ENCODE measurements at places on chromosomes 4 and X.

DNA sequence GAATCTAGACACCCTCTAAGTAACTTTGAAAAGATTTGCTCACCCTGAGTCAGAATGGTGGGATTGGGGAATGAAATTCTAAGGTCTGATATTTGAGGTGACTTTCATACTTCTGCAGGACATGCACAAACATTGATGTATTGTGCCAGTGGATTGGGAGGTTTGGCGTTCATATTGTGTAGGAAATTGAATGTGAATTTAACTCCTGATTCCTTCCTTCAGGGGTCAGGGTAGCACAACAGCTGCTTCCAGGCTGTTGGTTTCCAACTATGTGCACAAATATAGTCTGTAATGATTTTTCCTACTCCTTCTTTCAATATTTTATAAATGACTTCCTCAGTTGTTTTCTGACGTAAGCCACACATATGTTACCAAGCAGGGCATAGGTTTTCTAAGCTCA, 3.1 kb downstream of the IL1RAPL1 start:
- no peak for DNase-seq

GRCh38 chr4:114728426-114728825, 129.8 kb downstream of the UGT8 start:
- no peak for DNase-seq

DNA sequence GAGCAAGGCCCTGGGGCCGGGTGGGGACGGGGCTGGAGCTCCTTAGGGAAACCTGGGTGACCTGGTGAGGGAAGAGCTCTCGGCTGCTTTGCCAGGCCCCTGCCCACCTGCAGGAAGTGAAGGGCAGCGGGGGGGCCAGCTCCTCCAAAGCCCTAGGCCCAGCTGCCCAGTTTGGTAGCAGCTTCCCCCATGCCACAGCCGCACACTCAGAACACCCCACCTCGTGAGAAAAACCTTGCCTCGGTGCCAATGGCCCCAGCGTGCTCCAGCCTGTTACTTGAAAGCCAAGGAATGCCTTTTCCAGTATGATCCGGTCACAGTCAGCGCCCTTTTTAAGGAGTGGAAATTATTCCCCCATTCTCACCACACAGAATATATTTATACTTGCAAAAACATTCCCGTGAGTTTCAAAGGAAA, 38.3 kb downstream of the ACOX3 start:
- DNase-seq, result no peak

DNA sequence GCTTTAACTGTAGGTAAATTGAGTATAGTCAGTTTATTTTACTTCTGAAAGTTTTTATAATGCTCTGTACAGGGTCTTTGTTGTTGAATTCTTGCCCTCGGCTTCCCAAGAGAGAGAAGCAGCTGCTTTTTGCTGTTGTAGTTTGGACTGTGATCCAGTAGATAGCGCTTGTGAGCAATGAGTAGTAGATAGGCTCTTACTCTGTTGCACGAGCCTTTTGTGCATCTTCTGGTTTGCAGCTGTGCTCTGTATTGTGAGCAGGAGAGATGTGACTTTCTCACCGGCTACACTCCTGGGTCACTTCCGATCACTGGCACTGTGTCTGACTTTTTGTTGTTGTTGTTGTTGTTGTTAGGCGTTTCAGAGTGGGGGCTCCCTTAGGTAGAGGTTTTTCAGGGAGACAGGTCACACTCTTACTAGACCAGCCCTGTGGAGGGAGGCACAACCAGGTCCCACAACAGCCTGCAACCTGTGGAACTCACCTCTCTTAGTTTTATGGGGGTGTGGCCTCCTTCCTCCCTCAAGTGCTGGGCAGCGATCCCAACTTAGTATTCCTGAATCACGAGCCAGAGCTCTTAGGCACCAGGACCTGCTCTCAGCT, 822.1 kb upstream of the GALNTL6 start:
- DNase-seq, result peak; percentile 1

- no peak for DNase-seq
Measured at GRCh38 chrX:150587585-150588503, 19.4 kb downstream of the MTM1 start.

DNA sequence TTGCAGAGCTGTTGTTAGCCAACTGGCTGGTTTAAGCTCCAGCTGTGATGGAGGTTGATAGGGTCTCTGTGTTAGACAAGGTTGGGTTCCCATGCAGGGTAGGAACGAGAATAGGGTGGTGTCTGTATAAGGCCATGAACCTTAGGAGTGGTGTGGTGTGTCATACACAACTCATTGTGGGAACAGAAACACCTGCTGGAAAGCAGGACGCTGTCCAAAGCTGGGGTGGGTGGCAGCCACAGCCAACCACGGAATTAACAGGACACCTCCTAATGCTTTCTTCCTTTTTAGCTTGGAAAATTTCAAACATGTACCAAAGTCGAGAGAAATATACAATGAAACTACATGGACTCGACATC, 94.4 kb downstream of the ARHGAP10 start:
- no peak for DNase-seq

DNA sequence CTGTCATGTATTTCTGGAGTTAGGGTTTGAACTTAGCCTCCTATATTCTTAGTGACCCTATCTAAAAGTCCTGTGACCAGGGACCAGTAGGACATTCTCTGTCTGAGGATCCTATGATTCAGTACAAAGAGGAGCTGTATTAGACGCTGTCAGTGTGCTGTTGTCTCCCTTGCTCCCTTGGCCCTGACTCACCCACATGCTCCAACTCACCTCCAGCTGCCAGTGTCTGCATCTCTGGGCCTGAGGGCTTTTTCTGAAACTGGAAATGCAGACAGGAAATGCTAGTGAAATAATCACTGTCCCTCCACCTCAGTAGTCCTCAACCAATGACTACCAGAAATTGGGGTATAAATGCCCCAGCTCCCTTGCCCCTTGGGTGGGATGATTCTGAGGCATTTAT, 535.3 kb upstream of the RPS6KA3 start:
- DNase-seq, result no peak

DNA sequence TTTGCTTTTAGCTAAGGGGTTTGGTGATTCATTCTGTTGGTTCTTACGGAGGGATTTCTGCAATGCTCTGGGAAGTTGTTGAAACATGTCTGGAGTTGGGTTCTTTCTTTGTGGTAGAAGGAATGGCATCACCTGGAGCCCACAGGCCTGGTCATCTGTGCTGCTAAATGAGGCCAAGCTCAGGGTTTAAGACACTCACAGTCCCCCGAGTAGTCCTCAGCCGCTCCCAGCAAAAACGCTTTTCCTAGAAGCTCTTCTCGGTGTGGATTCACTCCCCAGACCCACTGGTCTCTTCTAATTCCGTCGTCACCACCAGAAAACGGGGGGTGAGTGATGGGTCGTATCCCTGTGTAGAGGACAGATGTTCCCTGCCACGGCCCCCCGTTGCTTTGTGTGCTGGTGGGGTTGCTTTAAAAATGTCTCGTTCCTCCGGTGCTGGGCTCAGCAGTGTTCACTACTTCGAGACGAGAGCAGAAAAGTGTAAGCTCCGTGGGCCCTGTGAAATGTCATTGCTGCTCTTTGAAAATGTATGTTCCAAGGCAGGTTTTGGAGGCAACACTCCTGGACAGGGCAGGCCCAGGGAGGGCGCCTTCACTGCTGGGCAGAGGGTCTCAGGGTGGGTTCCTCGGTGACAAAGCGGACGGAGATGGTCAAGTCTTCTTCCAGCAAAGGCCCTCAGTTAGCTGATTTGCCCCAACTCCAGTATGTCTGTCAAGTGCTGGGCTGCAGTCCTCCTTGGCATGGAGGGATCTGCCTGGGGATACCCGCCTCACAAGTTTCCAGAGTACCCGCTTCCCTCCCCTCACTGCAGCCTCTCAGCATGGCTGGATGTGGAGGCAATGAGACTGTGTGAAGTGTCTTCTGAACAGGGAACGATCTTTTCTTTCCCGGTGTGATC, 37.3 kb downstream of the PSAPL1 start:
- DNase-seq, result no peak

GRCh38 chr4:83382850-83383249, 48.2 kb upstream of the HPSE start:
- DNase-seq, result no peak

DNA sequence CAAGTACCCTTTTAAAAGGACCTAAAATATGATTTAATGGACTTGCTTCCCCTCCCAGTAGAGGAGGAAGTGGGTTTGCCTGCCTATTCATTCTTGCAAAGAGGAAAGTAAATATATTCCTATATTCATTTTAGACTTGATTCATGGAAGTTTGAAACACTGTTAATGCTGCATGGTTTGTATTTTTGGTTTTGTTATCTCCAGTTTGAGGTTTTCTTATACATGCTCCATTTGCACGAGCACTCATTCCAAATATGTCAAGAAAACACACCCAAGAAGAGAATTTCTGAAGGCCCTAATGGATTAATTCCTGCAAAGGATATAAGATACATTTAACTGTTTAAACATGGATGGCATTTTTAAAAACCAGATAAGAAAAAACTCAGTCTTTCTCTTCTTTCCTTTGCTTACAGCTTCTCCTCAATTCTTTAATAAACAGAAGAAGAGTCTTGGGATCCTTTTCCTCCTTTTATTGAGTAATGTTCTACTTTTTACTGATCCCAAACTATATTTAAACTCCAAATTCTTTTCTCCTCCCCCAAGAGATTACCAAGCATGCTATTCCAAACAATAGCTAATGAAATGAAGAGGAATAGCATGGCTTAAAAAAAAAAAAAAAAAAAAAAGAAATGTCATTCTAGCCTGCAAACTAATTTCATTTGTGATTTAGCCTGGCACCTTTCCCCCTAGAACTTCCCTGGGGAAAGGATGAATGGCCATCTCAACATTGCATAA, 54.6 kb upstream of the LDB2 start:
- DNase-seq, result no peak

GRCh38 chr4:100754751-100755150, 236.9 kb upstream of the EMCN start:
- DNase-seq, result no peak

GRCh38 chr4:8687083-8687482, 94.5 kb downstream of the CPZ start:
- no peak for DNase-seq

DNA sequence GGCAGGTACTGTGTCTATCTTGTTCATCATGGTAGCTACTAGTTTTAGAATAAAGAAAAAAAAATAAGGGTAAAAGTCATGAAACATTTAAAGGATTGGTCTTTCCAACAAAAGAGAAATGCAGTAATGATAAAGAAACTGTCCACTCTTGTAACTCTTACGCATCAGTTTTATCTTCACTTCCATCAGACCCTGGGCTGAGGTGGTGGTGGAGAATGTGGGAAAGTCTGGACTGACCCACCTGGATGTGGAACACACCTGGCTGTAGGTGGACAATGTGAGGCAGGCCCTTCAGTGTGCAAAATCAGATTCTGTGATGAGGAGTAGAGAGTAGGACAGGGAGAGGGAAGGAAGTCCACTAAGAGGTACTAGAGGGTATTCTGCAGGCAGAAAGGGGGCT, 128.6 kb downstream of the RASL11B start:
- no peak for DNase-seq

DNA sequence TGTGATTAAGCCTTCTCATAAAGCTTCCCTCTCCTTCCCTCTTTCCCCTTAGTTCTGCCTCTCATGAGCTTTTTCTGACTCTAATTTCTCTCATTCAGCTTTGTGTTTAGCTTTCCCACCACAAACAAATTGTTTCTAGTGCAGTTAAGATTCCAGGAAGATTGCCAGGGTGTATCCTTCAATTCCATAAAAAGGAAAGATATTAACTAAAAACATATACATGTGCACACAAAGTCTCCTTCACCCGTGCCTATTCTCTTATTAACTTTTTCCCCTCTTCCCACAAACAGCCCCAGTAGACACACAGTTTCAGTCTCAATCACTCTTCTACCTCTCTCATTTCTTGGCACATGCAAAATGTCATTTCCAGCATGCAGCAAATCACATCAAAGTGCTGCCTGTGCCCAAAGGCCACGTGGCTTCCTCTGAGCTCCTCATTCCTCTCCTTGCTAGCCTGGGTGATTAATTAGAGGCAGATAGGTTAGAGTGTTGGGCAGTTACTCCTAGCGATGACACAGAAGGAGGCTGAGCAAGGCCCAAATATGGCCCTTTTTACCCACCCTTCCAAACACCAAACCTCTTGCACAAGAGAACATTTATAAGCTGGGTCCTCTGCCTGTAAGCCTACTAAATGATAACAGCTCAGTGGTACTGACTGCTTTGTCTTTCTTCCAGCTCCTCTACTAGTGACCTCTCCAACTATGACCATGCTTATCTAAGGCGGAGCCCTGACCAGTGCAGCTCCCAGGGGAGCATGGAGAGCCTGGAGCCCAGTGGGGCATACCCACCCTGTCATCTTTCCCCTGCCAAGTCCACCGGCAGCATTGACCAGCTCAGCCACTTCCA, 159.6 kb downstream of the SOWAHB start:
- DNase-seq, result no peak

DNA sequence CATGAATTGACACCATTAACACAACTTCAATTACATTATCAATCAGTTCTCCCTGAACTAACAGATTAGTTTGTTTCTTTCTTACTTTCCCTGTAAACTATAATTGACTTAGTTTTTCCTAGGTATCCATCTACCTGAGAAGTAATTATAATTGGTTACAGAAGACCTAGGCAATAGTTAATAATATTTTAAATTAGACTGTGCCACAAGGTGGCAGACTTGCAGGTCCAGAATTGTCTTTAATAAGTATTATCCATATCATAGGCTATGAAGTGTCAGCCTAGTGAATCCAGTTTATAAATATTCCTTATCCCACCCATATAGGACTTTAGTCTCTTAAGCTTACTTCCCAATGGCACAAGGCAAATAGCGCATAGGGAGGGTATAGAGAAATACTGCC, 48.9 kb upstream of the FAM47B start:
- no peak for DNase-seq

- DNase-seq, result no peak
Measured at GRCh38 chr4:138639018-138639741, 376.4 kb upstream of the NOCT start.

GRCh38 chr4:109967798-109968520, 55.3 kb downstream of the EGF start:
- no peak for DNase-seq

- no peak for DNase-seq
Measured at GRCh38 chr4:3344596-3344995, 51.8 kb downstream of the RGS12 start.

GRCh38 chr4:6325788-6326290, 56.2 kb downstream of the WFS1 start:
- DNase-seq, result no peak

- no peak for DNase-seq
Measured at GRCh38 chr4:130154901-130155300, 1058.9 kb downstream of the C4orf33 start.

- no peak for DNase-seq
Measured at GRCh38 chr4:89492581-89493071, 185.0 kb upstream of the GPRIN3 start.

DNA sequence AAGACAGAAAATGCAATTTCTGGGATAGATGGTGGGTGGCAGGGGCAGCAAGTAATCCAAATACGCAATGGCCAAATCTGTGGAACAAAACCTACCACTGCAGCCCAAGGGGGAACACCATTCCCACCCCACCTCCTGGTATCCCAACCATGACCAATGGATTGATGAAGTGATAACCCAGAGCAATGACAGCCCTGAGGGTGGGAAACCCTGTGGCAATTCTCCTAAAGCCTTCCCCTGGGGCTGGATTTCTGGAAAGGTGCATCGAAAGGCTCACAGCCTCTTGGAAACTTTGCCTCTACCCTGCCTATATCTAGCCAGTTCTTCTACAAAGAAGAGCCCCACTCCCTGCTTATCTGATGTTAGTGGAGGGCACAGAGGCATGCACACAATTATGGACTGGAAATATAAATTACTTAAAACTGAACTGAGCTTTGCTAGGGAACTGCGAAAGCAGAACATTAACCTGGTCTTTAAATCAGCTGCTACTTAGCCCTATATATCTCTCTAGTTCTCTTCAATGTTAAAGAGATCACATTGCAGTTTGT, 59.9 kb upstream of the TXK start:
- DNase-seq, result no peak

GRCh38 chr4:143224255-143224654, 39.5 kb downstream of the USP38 start:
- DNase-seq, result no peak

GRCh38 chr4:3401436-3402171, 40.2 kb upstream of the HGFAC start:
- no peak for DNase-seq

Data from smooth muscle cell of the brain vasculature (primary cell).